ENCODE measurements at places on chromosomes 3 and 15.

DNA sequence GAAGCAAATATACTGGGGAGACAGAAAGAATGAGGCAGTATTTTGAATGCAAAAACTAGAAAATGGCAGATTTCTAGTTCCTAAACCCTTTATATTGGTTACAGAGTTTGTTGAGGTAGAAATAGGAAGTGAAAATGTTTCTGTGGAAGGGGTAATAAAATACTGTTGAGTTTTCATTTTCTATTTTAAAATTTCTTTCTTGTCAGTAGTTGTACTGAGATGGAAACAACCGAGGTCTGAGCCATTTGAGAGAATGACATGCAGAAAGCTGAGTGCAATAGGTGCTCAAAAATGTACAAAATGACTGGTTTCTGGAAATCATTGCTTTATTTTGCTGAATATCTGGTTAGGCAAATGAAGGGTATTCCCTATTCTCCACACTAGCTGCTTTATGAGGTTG is 361.4 kb downstream of the CHL1 start:
- no peak for DNase-seq

DNA sequence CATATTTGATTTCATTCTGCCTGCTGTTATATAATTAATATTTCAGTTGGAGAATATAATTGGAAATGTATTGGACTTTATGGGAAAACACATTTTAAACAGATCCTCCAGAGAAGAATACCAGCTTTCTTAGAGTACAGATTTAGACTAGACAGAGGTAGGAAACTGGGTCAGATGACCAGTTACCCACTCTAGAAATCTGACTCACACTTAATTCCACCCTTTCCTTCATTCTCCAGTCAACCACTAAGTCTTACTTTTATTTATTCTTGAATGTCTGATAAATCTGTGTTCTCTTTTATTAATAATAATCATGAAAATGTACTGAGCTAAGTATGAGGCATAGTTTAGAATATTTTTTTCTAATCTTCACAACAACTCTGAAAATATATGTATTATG is 110.7 kb downstream of the LRRC49 start:
- no peak for DNase-seq

DNA sequence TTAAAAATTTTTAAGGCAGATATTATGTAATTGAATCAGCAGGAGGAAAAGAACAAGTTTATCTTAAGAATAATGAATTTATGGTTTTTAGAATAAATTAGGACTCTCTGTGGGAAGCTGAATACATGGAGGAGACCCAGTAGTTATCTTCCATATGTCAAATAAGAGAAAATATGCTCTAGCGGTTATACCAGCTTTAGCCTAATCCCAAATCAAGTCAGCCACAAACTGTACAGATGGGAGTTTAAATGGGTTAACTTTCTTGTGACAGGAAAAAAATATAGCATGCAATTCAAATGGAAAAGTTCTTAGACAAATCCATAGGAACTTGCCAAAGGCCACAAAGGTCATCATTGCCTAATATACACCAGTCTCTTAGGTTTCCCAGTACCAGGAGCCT is 84.3 kb downstream of the TTBK2 start:
- DNase-seq = no peak

- no peak for DNase-seq
Measured at GRCh38 chr3:60169755-60170154, 1081.5 kb downstream of the FHIT start.

DNA sequence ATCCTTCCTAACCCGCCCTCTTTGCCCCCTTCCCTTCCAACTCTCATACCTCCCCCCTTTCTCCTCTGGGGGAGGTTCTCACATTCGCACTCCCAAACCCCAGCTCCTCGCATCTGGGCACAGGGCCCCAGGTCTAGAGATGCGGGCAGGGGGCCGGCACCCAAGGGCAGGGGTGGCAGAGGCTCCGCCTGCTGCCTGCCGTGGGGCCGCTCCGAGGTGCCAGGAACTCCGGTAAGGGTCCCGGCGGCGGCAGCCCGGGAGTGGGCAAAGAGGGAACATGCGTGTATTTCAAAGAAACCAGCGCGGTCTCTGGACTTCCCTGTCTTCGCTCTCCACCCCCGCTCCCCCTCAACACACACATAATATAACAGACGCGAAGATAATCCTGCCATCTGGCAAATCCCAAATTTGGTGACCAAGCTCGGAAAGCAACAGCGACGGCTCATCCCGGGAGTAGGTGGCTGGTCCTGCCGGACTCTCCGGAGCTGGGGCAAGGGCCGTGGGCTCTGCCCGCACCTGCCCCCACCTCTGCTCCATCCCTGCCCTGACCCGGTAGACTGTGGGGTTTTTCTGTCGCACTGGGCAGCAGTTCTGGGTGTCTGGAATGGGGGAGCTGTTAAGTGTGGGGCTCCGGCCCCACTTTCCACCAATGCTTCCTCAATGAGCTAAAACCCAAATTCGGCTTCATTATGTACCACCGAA is 31.0 kb downstream of the NR2F2 start:
- DNase-seq = no peak

- DNase-seq = no peak
Measured at GRCh38 chr3:140449413-140450256, 228.2 kb upstream of the TRIM42 start.

DNA sequence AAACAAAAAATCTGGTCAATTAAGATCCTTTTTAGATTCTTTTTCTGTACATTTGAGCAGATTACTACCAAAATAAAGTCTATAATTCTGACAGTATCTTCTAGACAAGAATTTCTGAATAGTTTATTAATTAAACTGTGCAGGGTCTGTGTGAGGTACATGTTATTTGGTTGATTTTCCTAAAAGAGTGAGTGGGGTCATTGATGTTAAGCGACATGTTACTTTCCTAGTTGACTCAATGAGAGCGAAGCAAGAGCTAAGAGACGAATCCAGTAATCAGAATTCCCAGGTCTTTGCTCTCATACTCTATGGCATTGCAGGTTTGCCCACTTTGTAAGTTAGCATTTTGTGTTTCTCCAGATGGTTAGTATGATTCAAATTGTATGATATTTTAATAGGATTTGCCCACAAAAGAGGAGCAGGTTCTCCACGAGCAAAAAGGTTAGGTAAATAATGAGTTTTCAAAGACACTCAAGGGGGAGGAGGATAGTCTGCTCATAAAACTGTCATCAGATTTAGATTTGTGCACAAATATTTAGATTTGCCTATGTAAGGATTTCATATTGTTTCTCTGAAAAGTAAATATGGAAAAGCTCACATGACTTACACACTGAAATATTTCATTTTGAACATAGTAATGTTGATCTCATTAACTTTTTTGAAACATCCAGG is 217.2 kb upstream of the CGNL1 start:
- no peak for DNase-seq

- DNase-seq = no peak
Measured at GRCh38 chr3:96931119-96931862, 116.9 kb downstream of the EPHA6 start.

Measured in fibroblast of skin of left biceps (primary cell).